ENCODE measurements at places on chromosomes 16 and 17.

DNA sequence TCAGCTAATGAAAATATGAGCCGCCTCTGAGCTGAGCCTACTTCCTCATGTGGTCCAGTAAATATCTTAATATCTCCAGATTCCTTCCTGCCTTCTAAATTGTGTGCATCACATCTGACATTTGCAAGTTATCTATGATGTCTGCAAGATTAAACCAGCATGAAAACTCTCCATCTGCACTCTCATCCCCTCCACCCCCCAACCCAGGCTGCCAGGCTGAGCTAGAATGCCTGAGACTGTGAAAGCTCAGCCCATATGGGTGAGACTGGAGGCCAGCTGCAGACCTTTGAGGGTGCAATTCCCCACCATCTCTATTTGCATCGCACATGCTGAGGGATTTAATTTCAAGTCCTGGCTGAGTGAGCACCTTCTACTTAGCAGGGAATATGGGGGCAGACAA, 82.8 kb downstream of the ASIC2 start:
- DNase-seq: no peak

GRCh38 chr17:68518063-68518815, 6.0 kb downstream of the PRKAR1A start:
- no peak for DNase-seq

DNA sequence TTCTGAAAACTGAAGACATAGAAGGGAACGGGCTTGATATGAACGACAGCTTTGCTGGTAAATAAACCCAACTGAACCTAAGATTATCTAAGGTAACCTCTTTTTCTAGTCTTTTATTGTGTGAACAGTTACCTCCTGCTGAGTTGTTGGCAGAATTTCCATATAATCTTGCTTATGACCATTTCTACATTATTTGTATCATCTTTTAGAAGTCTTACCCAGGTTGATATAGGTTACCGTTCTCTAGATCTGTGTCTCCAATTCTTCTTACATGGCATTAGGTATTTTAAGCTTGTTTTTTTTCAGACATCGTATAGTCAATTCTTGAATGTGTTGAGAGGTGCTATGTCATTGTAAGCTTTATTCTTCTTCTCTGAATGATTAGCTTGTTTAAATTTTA, 24.3 kb downstream of the TTC19 start:
- no peak for DNase-seq

GRCh38 chr17:6651354-6651918, at the start of the genes C17orf100 and MED31:
TSS of gene C17orf100 (plus strand) at chr17:6651762. CDS start at chr17:6651914, 152 bp downstream.
TSS of gene MED31 (minus strand) at chr17:6651605. CDS start at chr17:6651528, 77 bp downstream.
- DNase-seq: peak; percentile 92

GRCh38 chr17:50922107-50922506, 56.0 kb upstream of the TOB1 start:
- no peak for DNase-seq

- DNase-seq: no peak
Measured at GRCh38 chr16:57371494-57372371, 557 bp upstream of the CX3CL1 start.

DNA sequence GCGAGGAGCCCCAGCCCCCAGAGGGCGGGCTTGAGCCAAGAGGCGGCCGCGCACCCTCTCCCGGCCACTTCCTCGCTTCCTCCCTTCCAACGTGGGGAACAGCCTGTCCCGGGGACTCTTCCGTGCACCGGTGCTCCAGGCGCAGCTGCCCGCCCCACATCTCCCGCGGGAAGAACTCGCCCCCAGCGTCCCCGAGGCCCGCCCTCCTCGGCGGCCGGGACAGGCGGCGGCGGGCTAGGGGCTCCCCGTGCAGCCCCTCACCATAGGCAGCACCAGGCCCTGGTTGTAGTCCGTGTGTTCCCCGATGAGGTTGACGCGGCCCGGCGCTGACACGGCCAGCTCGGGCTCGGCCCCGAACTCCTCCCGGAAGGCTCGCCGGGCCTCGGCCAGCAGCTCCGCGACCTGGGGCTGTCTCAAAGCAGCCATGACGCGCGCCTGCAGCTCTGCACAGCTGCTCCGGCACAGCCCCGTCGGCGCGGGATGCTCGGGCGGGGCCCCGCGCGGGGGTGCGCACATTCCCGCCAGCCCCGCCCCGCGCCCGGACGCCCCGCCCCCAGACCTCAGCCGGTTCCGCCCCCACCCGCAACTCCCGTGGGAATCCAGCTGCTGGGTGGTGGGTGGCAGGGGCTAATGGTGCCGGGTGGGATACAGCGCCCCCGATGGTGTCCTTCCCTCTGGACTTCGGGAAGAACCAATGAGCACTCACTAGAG, at the start of gene GALK1:
GALK1 (minus strand) TSS at position 482 of the 711 bp plus-strand sequence; CDS start at position 426, 56 bp downstream.
- peak; percentile 69 for DNase-seq

DNA sequence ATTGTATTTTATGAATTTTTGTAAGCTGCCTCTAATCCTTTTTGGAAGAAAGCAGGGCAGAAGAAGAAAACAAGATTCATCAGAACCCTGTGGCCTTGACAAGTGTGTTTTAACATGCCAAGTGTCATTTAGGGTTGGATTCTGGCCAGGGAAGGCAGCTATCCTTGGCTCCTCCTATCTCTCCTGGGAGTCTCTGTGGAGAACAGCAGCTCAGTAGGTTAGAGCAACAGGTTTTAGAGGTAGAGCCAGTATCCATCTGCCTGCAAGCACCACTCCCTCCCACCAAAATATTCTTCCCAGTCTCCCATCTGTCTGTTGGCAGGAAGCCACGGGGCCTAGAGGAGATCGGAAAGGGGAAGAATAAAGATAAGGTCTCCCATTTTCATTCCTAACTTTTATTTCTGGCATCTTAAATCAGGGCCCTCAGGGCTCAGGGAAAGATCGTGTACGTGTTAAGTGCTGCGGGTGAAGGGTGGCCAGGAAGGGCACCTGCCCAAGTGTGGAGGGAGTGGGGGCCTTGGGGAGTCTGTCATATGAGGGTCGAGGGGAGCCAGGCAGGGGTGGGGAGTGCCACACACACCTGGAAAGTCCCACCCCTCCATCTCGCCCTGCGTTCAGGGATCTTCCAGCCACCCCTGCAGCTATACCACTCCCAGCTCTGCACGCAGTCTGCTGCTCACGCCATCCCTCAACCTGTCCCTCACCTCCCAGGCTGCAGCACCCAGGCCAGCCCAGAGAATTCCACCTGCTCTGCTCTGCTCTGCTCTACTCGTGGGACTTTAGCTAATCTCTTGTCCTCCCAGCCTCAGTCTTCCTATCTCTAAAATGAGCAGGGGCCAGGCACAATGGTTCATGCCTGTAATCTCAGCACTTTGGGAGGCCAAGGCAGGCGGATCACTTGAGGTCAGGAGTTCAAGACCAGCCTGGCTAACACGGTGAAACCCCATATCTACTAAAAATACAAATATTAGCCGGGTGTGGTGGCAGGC, 17.1 kb upstream of the CPSF4L start:
- DNase-seq: no peak

DNA sequence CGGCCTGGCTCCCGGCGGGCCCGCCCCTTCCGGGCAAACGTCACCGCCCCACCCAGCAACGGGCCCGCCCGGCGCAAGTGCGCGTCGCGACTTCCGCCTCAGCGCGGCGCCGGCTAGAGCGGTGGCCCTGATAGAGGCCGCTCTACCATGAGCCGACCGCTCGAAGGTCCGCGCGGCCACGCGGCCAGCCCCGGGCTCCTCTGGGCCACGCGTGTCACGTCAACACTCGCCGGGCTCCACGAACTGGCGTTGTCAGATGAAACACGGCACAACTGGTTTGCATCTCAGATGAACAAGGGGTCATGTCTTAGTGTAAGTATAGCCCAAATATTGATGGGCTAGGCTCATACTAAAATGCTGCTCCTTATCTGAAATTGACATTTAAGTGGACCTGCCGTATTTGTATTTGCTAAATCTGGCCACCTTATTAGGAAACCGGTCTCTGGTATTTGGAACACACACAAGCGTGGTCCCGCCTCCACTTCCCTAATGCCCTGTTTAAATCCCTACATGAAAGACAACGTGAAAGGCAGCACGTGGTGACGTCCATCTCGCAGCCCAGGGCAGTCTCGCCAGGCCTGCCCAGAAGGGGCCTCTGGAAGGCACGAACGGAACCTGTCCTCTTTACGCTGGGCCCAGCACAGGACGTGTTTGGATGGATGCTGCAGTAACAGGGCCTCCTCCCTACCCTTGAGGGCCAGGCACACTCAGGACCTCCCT, at the start of gene ZNF598:
ZNF598 (minus strand) TSS at position 31 of the 720 bp plus-strand sequence.
- peak; percentile 82 for DNase-seq

DNA sequence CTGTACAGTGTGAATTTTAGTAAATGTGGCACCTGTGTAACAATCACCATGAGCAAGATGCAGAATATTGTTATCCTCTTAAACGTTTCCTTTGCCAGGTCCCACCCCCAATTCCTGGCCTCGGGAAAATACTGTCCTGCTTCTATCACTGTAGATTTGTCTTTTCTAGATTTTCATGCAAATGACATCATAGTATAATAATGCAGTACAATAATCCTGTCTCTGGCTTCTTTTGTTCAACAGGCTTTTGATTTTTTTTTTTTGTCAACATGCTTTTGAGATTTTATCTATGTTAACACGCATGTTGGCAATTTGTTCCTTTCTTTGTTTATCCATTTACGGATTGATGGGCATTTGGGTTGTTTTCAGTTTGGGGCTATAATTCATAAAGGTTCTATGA, 20.4 kb upstream of the HEATR3 start:
- DNase-seq: no peak

GRCh38 chr16:55443434-55444346, 35.3 kb upstream of the MMP2 start:
- DNase-seq: no peak

DNA sequence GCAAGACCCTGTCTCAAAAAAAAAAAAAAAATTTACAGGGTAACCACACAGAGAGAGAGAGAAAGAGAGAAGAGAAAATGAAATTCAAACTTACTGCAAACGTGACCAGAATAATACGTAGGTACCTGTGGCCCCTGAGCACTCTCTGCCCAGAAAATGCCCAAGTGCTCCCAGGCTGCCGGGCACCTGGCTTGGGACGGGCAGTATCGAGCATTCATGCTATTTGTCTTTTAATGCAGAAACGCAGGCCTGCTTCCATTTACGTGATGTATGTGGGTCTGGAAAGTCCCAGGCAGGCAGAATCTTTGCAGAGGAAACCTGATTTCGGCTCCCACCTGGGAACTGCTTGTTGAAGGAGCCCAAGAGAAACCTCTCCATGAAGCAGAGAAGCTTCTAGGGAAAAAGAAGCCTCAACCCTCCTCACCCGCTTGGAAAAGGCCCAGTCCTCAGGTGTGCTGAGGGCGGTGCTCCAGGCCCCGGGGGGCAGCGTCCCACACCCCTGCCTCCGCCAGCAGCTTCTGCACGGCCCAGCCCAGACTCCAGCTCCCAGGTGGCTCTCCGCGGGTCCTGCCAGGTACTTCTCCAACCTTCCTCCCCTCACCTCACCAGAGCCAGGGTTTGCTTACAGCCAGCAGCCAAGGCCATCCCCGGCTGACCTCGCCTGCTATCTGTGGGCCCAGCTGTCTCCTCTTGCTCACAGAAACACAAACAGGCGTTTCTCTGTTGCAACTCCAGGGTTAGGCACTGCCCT, 14.0 kb downstream of the RPH3AL start:
- no peak for DNase-seq

GRCh38 chr17:327296-327695, 25.3 kb downstream of the RPH3AL start:
- no peak for DNase-seq

DNA sequence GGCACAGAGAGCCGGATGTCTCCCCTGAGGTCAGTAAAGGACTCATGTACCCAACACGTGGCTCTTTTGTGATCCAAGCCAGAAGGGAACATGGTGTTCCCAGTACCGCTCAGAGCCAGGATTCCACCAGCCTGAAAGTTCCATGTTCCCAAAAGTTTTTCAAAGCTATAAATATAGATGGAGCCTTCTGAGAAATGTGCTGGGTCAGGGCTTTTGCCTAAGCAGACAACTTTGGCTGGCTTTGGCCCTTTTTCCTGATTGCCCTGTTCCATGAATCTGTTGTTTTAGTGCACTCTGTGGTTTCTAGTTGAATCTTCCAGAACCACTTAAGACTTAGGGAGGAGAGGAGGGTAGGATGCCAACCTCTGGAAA, 128.5 kb upstream of the HS3ST2 start:
- DNase-seq: no peak

GRCh38 chr16:87493608-87494280, 920 bp upstream of the ZCCHC14 start:
- DNase-seq: no peak

DNA sequence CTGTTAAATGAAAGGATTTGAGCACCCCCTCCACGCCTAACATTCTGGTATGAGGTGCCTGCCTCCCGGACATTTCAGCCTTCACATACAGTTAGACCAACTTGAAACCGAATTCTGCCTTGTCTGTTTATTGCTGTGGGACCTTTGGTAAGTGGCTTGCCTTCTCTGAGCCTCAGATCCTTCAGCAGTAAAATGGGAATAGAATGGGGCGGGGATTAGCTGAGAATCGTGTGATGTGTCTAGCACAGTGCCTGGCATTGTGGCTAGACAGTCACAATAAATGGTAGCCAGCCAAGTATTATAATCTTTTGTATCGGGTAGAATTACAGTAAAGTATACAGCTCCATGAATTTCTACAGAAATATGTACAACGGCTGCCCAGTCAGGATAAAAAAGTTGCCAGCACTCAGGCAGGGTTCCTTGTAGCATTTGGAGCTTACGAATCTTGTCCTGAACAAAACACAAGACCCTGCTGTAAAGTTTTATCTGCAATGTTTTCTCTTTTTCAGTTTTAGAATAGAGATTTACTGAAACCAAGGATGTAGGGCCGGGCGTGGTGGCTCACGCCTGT, 786 bp downstream of the TMC7 start:
- DNase-seq: no peak

DNA sequence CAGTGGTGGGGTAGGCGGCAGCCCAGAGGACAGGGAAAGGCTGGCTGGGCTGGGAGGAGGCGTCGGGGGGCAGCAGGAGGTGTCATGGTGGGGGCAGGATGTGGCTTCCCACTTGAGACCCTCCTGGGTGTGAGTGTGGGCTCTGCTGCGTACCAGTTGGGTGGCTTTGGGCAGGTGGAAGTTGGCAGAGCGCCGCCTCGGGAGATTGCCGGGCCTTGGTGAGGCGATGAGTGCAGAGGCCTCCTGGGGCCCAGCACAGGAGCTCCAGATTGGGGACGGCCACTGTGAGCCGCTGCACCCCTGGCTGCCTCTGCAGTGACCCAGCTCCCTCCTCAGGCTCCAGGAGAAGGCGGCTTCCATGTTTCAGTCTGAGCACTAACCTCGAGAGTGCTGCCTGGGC, 13.8 kb downstream of the GPT2 start:
- DNase-seq: no peak

- DNase-seq: no peak
Measured at GRCh38 chr16:35746281-35746962, 2287.0 kb downstream of the TP53TG3F start.

GRCh38 chr16:4688674-4689045, 4.7 kb upstream of the NUDT16L1 start:
- DNase-seq: no peak

- DNase-seq: no peak
Measured at GRCh38 chr16:11556945-11557720, 29.6 kb downstream of the LITAF start.

GRCh38 chr17:67578142-67578457, 139.6 kb upstream of the NOL11 start:
- DNase-seq: no peak

DNA sequence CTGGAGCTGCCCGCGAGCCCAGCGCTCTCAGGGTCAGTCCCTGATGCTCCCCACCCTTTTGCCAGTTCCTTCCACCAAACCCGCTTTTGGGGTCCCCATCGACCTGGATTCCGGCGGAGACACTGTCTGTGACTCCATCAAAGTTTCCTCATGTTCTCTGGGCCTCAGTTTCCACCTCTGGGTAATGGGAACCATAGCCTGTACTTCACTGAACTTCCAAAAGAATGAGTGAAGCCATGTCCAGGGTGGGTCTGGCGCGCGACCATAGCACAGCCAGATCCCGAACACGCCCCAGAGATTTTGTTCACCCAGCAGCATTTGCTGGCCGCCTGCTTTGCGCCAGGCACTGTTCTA, 327 bp downstream of the SDR42E2 start:
- DNase-seq: no peak
